ENCODE measurements at places on chromosomes 1 and 21. TPM values are rescaled to one million over a fixed set of nuclear protein-coding genes. Genes with fewer than 3 reads are reported as not detected.
A peak's percentile ranks its signal among the peaks of the same experiment; 100 is the strongest.

GRCh38 chr1:226548256-226549093 is at the start of gene STUM:
TSS of gene STUM (plus strand) at chr1:226548764. CDS start at chr1:226548905, 141 bp downstream.
- no peak for DNase-seq

DNA sequence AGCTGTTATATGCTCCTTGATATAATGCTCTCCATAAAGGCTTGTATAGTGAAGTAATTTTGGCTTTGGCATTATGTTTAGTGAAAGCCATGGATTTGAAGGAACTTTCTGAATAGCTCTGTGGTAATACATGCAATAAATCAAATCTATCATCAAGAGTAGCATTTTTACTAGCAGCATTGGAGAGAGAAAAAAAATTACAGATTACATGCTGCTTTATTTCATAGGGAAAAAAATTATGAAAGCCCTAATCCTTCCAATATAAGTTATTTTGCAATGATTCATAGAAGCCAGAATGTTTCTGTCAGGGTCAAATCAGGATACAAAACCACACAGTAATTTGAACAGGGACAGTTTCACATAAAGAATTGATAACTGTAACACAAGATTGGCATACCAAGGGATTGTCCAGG is 250.0 kb downstream of the SPATA17 start:
- no peak for DNase-seq

DNA sequence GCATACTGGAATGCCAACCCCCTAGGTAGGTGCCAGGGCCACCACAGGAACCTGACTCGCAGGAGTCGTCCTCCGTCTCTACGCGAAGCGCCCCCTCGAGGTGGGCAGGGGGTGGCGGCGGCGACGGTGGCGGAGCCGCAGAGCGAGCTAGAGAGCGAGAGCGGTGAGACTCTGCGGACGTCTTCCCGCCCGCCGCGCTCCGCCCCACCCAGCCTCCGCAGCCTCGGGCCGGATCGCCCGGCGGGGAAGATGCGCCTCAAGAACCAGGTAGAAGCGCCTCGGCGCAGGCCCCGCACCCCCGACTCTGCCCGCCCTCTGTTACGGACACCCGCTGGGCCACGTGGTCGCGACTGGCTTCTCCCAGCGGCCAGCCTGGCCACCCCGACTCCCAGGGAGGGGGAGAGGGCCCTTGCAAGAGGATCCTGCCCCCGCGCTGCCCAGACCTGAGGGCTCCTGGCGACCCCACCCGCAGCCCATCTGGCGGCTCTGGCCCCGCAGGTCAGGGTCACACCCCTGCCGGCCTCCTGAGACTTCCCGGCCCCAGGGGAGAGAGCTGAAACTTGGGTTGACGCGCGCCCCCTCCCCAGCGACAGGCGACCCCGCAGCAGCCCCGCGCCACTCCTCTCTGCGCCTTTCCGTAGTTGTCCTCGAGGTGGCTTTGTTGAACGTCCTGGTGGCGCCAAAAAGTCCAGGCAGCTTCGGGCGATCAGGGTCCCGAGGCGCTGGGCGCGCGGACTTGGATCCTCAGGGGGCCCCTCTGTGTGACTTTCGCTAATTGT is 24.4 kb upstream of the AGBL4 start:
- peak; percentile 55 for DNase-seq

PRRX1 gene
- 46.3 TPM for total RNA-seq

DNA sequence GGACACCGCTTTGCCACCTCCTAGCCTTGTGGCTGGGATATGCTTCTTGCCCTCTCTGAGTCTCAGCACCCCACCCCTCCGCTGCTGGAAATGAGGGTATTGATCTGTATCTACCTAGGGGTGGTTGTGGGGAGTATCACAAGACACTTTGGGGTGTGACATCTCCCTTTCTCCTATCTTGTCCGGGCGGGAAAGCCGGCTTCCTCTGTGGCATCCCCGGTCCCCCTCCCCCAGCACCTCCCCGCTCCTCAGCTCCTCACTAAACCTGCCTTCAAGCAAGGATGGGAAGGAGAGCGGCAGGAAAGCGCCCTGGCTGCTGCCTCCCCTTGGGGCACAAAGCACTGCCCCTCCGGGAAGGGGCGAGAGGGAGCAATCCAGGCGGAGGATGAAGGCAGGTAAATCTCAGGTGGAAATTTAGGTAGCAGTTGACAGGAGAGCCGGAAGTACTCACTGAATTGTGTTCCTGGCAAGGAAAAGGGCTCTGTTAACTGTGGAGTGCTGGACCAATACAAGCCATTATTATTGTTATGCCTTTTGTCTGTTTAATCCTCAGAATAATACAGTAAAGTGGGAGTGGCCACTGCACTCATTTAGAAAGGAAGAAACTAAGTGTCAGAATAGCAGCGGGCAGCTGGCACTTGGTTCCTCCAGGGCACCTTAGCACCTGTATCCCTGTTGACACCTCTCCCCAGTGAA is 49.0 kb upstream of the LRP8 start:
- DNase-seq, result no peak

- no peak for DNase-seq
Observed at GRCh38 chr1:53220962-53221286, 490 bp upstream of the CZIB start.

DNA sequence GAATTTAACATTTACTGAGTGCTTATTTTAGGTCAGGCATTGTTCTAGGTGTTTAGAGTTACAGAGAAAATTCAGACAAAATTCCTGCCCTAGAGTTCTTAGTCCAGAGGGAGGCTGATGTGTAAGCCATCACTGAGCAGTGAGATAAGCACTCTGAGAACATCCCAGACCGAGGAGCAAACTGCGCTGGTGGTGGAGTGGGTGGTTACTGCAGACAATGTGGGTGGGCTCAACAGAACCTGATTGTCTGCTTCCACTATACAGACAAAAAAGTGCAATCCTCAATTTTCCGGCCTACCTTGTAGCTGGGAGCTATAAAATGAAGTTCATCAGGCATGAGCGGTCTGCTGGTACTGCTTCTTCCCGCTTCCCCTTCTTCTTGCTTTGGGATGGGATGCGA is 23.5 kb downstream of the PROK1 start:
- DNase-seq, result no peak

DNA sequence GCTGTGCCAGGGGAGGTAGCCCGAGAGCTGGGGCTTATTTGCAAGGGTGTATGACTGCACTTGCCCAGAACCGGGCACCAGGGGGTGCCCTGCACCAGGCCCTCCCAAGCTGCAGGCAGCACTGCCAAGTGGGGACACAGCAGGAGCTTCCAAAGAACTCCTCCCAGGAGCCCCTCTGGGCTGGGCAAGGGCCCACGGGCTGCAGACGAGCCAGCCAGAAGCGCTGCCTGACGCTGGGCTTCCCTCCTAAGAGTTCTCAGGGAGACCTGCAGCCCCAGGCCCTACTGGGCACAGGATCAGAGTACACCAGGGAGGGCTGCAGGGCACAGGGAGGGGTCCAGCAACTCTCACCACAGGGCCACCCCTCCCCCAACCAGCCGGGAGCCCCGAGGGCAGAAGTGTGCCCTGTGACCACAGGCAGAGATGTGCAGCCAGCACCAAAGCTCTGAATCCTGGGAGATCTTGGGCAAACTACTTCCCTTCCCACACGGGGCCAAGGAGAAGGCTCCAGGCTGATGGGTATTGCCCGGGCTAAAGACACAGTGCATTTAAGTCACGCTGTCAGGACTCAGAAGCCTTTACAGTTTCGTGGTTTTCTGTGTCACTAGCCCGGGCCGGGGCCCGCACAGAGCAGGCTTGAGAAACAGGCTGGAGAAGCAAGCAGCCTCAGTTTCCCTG is 63.4 kb downstream of the KCNAB2 start:
- peak; percentile 65 for DNase-seq

Data from Right ventricle myocardium inferior (tissue), 1 donor.